ENCODE measurements at places on chromosomes 1 and 21. TPM values are rescaled to one million over a fixed set of nuclear protein-coding genes. Genes with fewer than 3 reads are reported as not detected.

GRCh38 chr1:21338573-21339355 lies 48.5 kb upstream of the ECE1 start:
- no peak for DNase-seq

- no peak for DNase-seq
Observed at GRCh38 chr1:226520640-226521355, 27.8 kb upstream of the STUM start.

GRCh38 chr1:215497528-215497927 lies 69.6 kb upstream of the KCTD3 start:
- no peak for DNase-seq

DNA sequence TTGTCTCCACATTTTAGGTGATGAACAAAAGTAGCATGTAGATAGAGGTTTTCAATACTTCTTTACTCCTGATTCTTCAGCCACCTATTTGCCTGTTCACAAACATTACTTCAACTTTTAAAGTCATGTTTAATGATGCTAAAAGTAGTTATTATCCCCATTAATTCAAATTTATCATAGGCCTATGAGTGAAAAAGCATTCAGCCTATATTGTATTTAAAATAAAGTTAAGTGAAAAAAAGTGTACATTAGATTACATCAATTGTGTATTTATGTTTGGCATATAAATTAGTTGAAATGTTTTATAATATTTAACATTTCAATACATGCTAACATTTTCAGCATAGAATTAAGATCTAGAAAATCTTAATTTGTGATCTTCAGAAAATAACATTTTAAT lies 10.5 kb downstream of the CDKN2C start:
- DNase-seq = no peak

GRCh38 chr1:156658496-156658895 lies 16.6 kb downstream of the BCAN start:
- no peak for DNase-seq

GRCh38 chr1:43134068-43134467 lies 38.0 kb downstream of the EBNA1BP2 start:
- DNase-seq = no peak

DNA sequence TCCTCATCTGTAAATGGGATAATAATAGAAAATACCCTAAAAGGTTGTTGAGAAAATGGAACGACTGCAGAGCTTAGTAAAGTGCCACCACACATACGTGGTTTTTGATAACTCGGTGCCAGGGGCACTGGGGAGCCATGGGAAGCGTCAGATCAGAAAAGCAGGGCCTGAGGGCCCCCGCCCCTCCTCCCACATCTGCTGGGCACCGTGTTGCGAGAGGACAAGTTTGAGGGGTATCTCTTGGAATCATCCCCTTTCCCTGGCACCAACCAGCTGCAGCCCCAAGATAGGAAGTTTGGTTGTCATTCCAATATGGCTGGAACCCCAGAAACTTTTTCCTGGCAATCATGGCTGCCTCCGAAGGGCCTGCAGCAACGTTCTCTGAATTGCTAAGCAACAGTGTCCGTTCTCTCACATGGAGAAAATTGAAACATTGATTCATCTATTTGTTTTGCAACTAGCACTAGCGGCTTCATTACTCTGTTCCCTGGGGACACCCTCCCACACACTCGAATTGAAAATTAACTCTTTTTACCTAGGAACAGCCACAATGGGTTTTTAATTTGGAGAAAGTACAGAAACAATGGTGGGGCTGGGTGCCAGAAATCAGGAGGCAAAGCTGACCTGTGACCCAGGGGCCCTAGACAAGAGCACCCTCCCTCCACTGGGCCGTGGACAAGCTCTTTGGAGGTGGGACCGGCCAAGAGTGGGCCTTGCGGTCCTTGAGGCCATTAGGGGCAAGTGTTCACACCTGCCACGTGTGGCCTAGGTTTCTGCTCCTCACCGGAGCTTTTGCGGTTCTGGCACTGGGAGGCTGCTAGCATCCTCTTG lies 190.0 kb upstream of the VAMP3 start:
- DNase-seq = no peak

- DNase-seq = no peak
Observed at GRCh38 chr1:39928809-39929587, 25.9 kb upstream of the MFSD2A start.

DNA sequence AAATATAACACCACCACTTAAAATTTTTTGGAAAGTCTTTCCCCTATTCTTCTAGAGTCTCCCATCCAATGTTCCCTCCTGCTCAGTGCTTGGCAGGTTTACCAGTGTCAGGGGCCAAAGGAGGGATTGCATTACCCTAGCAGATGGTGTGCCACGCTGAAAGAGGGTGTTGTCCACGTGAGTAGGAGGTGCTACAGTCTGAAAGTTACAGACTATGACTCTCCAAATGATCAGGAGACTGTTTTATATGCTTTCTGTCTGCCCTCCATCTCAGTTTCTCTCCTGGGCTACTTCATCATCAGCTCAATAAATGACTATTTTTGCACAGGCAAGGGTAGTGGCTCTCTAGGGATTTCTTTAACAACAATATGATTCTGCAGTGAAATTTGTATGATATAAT lies 31.3 kb upstream of the ANGPTL7 start:
- no peak for DNase-seq

DNA sequence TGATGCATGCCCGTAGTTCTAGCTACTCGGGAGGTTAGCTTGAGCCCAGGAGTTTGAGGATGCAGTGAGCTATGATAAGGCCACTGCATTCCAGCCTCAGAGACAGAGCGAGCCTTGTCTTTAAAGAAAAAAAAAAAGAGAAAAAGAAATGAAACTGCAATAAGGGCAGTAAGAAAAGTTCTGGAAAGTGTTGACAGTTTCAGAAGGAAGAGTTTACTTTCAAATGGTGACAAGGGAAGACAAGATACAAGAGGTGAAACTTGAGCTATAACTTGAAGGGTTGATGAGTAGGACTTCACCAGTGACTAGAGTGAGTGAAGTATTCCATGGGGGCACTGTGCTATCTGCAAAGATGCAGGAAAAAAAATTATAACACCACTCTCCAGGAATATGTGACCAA lies 125.0 kb downstream of the AKT3 start:
- DNase-seq = no peak

DNA sequence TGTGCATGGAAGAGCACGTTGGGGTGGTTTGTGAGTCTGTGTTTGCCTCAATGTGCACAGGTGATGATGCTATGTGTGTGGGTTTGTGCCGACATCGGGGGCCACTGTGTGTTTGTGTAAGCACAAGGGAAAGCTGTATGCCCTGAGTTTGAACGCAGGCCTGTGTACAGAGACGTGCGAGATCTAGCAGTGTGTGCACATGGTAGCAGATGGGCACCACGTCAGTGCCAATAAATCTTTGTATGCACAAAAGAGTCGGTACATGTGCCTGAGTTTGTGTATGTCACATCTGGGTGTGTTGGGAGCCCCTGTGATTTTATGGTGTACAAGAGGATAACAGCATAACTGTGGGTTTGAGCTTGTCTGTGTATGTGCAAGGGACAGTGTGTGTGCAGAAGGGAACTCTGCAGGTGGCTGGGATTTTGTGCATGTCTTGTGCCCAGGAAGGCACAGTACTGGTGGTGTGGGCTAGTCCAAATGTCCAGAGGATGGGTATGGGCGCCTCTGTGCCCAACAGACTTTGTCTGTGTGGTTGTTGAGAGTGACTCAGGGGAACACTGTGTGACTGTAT lies 32.0 kb upstream of the WASF2 start:
- DNase-seq = no peak

DNA sequence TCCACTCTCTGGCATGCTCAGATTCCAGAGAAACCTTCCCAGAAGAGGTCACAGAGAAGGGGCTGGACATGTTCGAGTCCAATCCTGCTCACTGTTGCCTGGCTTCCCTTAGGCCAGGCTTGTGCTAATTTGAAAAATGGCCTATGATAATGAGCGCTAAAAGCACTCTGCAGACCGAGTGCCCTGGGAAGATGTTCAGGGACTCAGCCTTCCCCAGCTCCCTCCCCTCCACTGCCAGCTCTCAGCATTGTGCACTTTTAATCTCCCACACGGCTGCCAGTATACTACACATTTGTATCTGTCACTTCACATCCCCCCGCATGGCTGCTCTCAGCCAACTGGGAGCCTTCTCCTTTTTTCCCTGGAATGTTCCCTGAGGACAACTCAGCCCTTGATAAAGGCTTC lies 24.1 kb downstream of the FAM163A start:
- no peak for DNase-seq

DNA sequence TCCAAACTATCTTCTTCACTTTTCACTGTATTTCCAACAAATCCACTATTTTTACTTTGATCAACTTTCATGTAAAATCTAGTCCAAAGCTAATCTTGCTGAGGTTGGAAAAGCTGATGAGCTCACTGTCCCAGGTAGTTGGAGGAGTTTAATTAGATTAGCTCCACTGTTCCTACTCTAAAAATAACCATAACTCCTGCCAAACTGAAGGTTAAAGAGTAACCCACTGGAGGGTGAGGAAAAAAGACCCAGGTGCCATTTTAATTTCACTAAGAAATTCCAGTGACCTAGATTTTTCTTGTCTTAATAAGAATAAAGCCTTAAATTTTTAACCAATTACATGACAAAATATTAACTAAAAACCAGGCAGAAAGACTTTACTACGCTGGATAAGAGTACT lies 15.3 kb downstream of the DCAF8 start:
- DNase-seq = no peak

Gene SLFNL1
- not detected for polyA plus RNA-seq

Gene ZCCHC17
- polyA plus RNA-seq = 44.5 TPM
